Naive thymus-derived CD4-positive, alpha-beta T cell (primary cell): ENCODE measurements at places on chromosomes 13 and 19. TPM values are rescaled to one million over a fixed set of nuclear protein-coding genes. Genes with fewer than 3 reads are reported as not detected.

The LCP1 gene
- 902 TPM for polyA plus RNA-seq

- no peaks in the 10 kb centered on the region for H3K27me3 ChIP-seq
- H3K27ac ChIP-seq: peak overlapping the region; percentile 77
- H3K4me3 ChIP-seq: peak overlapping the region; percentile 72
- H3K4me1 ChIP-seq: peaks cover 24% of the 10 kb centered on the region
Observed at GRCh38 chr19:45423033-45423588, 606 bp downstream of the ERCC1 start.

GRCh38 chr19:46481223-46481848 lies 10.0 kb upstream of the PNMA8A start:
- H3K36me3 ChIP-seq: no peaks in the 10 kb centered on the region
- no peaks in the 10 kb centered on the region for H3K27me3 ChIP-seq
- H3K4me3 ChIP-seq: no peak overlapping the region
- H3K27ac ChIP-seq: no peak overlapping the region

GRCh38 chr19:12801466-12802266 lies at the start of the genes PRDX2 and THSD8:
Gene PRDX2 (minus strand): TSS chr19:12801800. CDS start chr19:12801261, 539 bp downstream.
Gene THSD8 (plus strand): TSS chr19:12802069. CDS start chr19:12802072, 3 bp downstream.
- DNase-seq: peak; percentile 73
- no peaks in the 10 kb centered on the region for H3K27me3 ChIP-seq
- peaks cover 19% of the 10 kb centered on the region for H3K4me1 ChIP-seq
- H3K27ac ChIP-seq: peak within 1 kb of the TSS; percentile 86
- peaks cover 5% of the 10 kb centered on the region for H3K36me3 ChIP-seq
